ENCODE measurements at places on chromosomes 4 and X.

DNA sequence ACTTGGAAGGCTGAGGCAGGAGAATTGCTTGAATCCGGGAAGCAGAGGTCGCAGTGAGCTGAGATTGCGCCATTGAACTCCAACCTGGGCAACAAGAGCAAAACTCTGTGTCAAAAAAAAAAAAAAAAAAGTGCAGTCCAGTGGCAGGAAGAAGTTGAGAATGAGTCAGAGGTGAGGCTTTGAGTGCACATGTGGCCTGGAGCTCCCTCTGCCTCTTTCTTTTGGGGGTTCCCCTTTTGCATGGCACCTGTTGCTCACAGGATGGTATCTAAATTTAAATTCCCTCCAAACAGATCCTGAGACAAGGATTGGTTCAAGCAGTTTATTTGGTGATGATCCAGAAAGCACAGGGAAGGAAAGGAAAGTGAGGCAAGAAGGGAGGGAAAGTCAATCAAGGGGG is 151.4 kb upstream of the STX18 start:
- DNase-seq, result no peak

DNA sequence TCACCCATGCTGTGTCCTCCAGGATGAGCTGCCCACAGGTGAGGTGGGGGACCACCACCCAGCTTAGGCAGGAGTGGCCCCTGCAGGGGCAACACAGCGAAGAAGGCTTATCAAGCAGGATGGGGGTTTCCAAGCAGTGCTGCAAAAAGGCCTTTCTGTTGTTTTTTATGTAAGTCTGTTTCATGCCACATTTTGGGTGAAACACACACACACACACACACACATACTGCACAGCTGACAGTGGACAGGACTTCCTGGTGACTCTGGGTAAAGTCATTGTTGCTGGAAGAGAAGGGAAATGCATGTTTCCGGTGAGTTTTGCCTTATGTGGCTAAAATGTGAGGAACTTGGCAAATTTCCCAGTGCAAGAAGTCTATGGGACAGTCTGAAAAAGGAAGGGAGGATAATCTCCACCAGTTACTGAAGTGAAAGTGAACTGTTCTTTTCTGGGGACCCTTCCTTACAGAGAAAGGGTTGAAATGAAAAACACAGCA is 119.2 kb downstream of the IRF2 start:
- DNase-seq, result no peak

- no peak for DNase-seq
These were observed 1.3 kb upstream of the PCDH7 start for GRCh38 chr4:30718641-30719453.

DNA sequence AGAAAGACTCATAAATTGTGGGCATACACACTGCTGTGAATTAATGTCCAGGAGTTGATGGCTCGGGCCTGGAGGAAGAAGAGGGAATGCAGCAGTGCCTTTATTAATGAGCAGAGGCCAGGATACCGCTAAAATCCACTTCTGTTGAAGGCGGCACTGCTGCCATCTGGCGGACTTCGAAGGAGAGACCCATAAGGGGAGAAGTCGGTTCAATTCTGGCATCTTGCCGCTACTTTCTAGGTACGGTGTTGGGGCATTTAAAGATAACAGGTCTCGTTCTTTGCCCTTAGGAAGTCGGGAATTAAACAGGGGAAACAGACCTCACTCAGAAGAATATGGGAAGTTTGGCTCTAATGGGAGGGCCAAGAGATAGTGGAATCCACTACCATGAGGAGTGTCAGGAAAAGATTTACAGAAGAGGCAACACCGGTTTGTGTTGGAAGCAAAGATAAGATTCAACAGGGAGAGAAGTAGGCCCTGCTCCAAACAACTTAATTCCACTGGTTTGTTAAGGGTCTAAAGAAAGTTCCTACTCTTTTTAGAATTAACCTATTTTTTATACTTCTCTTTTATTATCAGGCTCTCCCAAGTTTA is 133.6 kb upstream of the GIMD1 start:
- DNase-seq, result no peak

DNA sequence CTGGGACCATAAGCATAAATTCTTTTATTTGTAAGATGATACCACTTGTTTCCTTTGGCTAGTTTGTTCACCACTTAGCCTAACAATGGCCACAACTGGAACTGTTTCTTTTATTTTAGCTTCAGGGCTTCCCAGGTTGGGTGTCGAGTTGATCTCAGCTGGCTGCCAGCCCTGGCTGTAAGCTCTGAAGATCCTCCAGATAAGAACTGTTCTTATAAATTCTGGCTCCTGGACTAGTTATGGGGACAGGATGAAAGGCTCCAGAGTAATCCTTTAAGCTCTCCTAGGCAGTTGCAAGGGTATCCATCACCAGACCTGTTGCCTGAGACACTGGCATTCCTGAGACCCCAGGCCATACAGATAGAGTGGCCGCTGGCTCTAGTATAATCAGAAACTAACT is 129.4 kb upstream of the ACSL4 start:
- no peak for DNase-seq

- no peak for DNase-seq
These were observed 45.2 kb downstream of the ZNF674 start for GRCh38 chrX:46500054-46500453.
